Stimulated activated CD8-positive, alpha-beta memory T cell treated with anti-CD3 and anti-CD28 coated beads, Interleukin-7, amount 100 ng/mL, for 24 hours (primary cell): ENCODE measurements at places on chromosomes 7 and 10.

- no peak for DNase-seq
These were observed 179.9 kb downstream of the PTPRN2 start for GRCh38 chr7:158407581-158408317.

DNA sequence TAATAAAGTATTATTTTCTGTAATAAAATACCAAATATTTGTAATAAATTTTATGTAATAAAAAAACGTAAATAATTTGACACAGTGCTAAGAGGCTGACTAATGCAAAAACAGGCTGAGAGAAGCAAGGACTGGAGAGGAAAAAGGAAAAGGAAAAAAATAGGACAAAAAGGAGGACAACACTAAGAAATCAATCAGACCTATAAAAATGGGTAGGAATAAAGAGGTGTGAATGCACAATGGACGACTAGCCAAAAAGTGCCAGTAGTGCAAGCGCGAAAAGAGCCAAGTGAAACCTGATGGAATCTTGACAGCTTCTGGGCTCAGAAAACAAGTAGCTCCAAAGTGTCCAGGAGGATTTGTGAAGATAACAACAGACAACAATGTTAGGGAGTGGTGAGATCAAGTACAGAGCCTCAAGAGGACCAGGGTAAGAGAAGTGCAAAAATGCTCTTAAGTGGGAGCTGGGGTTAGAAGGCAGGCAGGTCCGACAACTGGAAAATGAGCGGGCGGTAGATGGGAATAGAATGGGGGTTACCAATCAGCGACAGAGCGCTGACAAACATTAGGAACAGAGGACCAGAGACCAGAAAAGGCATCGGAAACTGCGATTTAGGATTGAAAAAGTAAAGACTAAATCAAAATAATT lies 1.2 kb downstream of the BRAF start:
- no peak for DNase-seq

DNA sequence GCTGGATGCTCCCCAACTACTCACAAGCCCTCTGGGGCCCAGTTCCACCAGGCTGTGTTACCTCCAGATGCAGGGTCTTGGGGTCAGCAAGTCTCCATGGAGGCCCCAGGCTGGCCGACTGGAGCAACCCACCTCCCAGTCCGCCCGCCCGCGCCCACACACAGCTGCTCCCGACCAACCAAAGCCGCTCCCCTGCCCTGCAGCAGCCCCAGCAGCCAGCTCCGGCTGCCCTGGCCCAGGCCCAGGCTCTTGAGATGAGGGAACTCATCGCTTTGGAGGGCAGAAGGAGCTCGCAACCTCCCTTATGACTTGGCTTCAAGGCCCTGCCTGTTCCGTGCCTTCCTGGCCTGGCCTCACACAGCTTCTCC lies 47.2 kb downstream of the LRRC20 start:
- DNase-seq, result no peak

- no peak for DNase-seq
These were observed 730.6 kb upstream of the IGFBP3 start for GRCh38 chr7:46651561-46652088.

GRCh38 chr7:36299823-36300341 lies 89.8 kb upstream of the ANLN start:
- DNase-seq, result no peak

DNA sequence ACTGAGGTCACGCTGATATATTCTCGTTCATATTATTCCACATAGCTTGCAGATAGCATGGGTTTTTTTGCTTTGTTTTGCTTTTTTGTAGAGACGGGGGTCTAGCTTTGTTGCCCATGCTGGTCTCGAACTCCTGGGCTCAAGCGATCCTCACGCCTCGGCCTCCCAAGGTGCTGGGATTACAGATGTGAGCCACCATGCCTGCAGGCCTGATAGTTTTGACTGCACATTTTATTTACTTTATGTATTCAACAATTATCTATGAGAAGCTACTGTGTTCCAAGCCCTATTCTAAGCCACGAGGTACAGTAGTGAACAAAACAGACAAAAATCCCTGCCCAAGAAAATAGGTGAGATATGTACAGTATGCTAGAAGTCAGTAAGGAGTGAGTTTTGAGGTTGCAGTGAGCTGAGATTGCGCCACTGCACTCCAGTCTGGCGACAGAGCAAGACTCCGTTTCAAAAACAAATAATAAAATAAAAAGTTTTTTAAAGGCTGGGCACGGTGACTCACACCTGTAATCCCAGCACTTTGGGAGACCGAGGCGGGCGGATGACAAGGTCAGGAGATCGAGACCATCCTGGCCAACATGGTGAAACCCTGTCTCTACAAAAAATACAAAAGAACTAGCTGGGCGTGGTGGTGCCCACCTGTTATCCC lies 1.3 kb upstream of the YWHAG start:
- no peak for DNase-seq

DNA sequence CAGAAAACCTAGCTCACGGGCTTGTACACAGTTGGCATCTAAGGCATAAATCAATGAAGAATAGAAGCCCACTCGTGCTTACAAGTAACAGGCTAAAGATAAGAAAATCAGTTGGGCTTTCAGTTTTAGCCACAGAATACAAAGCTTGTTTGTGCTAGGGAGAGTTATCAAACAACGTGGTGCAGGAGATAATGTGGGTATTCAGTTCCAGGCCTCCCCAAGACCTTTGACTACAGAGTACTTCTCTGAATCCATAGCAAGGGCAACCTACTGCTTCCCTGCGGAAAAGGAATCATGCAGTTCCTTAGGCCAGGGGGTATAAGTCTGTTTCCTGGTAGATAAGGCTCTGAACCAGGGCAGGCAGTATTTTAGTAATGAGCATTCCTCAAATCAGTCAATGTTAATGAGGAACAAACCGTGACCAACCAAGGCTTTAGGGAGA lies 219.5 kb upstream of the CSTF2T start:
- no peak for DNase-seq

- no peak for DNase-seq
These were observed 88.6 kb downstream of the MPP7 start for GRCh38 chr10:28214219-28214618.

DNA sequence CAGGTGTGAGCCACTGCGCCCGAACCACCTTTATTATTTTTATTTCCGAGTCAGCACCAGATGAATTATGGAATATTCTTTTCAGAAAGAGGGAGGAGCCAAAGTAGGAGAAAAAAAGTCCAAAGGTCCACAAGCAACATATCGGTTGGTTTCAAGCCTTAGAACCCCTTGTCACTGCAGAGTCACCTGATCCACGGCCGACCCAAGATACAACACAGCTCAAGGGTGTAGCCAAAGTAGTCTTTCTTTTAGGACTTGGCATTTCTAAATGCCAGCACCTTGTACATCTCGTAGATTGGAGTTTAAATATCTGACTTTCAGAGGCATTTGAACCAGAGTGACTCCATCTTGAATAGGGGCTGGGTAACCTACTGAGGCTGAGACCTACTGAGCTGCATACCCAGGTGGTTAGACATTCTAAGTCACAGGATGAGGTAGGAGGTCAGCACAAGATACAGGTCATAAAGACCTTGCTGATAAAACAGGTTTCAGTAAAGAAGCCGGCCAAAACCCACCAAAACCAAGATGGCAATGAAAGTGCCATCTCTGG lies 113.9 kb upstream of the ANLN start:
- no peak for DNase-seq

DNA sequence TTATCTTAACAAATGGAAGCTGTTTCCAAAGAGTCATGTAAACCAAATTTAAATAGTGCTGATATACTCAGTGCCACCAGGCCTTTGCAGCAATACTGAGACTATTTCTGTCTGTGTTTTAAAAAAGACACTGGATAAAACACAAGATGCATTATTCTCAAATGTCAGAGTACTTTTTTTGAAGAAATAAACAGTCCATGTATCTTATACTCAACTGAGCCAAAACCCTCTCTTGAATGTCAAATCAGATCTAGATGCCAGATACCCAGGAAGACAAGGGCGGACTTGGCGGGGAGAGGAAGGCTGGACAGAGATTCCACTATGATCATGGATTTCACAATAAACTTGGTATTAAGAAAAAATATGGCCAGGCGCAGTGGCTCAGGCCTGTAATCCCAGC lies 127.6 kb downstream of the COBL start:
- no peak for DNase-seq

DNA sequence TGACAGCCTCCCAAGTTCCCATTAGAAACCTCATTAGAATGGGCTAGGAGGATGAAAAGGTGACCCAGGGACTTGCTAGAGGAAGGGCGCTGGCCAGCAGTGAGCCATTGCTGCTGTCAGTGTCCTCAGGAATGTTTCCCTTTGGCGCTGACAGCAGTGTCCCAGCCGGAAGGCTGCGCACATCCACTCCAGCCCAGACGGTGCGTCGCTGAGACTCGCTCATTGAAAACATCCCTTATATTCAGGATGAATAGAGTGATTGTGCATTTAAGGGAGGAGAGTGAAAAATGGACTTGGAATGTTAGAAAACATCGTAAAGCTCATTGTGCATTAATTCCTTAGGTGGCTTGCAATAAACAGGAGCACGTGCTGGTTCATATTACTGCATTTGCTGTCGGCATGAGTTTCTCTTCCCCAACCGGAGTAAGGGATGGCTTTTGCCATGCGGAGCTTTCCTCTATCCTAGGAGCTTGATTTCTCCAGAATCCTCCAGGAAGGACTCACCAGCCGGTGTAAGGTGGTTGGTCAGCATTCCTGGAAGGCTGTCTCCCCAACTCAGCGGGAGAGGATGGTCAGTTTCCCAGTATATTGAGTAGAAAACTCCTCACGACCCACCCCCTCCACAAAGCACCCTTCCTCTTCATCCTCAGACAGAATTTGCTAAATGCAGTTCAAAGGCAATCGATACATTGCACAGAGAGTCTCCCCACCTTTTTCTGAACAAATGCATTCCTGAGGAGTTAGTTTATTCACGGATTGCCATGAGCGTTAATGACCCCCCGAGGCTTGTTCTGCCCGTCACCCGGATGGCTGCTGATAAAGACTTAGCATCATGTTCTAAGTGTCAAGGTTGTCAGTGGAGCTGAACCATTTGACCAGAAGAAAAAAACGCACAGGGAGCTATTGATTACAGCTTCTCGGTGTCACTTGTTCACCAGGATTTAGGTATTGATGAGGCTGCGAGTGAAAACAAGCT lies 201.8 kb downstream of the EBF3 start:
- no peak for DNase-seq

- no peak for DNase-seq
These were observed 210.8 kb downstream of the CCSER2 start for GRCh38 chr10:84539216-84539615.

DNA sequence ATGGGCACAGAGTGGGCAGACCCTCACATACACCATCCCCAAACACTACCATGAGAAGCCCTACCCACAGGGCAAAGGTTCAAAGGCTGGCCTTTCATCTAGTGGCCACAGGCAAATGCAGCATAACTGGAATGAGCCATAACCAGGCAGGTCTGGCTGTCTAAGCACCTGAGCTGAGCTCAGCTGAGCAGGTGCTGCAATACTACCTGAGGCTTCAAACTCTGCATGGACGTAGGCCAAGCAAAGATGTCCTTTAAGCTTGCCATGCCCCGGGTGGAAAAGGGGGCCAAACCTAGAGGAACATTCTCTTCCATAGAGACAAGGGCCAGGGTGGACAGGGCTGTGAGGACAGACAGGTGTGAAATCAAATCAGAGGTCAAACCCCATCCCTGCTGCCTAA lies 65.3 kb upstream of the CAMK2B start:
- no peak for DNase-seq

DNA sequence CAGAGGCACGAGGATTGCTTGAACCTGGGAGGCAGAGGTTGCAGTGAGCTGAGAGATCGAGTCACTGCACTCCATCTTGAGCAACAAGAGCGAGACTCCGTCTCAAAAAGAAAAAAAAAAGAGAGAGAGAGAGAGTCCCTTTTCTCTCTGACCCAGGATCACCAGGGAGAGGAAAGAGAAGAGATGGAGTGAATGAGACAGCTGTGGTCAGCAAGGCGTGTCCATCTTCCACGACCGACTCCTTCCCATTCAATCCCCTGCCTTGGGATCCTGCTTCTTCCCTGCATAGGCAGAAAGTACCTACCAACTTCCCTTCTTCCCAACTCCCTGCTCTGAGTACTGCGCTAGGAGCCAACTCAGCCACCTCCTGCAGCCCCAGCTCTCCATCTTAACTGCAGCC lies 5.2 kb upstream of the ZAN start:
- DNase-seq, result no peak

GRCh38 chr7:135980012-135980551 lies 2.9 kb upstream of the MTPN start:
- no peak for DNase-seq

GRCh38 chr10:816958-817357 lies 114.5 kb downstream of the LARP4B start:
- no peak for DNase-seq

DNA sequence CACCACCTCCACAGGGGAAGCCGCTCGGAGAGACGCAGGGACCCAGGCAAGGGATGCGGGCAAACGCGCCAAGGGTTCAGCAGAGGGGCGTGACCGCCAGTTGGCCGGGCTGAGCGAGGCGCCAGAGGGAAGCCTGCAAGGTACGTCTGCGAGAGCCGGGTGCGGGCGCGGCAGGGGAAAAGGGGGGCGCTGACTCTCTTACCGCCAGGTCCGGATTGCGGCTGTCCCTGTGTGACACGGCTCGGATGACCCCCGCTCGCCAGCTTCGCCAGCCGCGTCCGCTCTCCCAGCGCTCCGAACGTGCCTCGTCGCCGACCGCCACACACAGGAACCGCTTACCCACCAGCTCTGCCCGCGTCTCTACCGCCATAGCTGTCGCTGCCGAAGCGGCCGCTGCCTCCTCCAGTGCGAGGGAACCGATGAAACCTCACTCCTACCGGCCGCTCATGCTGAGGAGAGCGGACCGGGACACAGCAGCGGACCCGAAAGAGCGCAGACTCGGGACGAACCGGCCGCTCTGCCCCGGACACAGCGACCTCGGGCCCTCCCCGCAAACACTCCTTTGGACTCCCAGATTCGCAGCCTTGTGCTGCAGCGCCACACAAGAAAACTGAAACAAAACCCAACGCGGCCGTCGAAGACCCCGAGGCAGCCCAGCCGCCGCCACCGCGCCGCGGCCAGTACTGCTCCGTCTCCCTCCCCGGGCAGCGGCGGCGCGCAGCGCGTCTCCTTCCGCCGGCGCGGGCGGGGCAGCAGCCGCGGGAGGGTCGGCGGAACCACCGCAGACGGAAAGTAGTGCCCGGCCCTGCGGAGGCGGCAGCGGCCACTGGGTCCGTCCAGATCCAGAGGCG lies at the start of gene JMJD1C:
TSS of gene JMJD1C (minus strand) at position 685 of the 851 bp plus-strand sequence. CDS start at position 370, 315 bp downstream.
- DNase-seq, result peak; percentile 33

DNA sequence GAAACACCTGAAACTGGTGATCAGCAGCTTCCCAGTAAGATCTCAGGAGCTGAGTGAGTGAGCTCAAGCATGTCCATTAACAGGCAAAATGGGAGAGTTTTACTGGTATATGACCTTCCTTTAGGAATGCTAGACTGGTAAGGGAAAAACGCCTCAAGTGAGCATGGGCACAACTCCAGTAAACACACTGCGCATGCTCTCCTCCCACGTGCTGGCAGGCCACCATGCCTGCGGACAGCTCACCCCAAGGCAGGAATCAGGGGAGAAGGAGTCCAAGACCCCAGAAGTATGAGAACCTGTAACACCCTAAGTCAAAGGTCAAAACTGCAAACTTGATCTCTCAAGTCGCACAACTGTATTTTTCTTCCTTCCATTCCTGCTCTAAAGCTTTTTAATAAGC lies 128.3 kb downstream of the CD36 start:
- no peak for DNase-seq
